ENCODE measurements at places on chromosomes 1 and 21. TPM values are rescaled to one million over a fixed set of nuclear protein-coding genes. Genes with fewer than 3 reads are reported as not detected.

Gene FAM167B
- 0.64 TPM for total RNA-seq

Gene DYRK3
- 8.7 TPM for total RNA-seq

Gene MYOG
- not detected for total RNA-seq

Gene AGMAT
- 0.53 TPM for total RNA-seq

Gene NID1
- total RNA-seq: 76.8 TPM

Gene ARHGAP30
- total RNA-seq: 0.25 TPM

- no peak for DNase-seq
These were observed 43.6 kb upstream of the PDE9A start for GRCh38 chr21:42609811-42610210.

- no peak for DNase-seq
These were observed 571.2 kb upstream of the USP24 start for GRCh38 chr1:55786396-55786795.

DNA sequence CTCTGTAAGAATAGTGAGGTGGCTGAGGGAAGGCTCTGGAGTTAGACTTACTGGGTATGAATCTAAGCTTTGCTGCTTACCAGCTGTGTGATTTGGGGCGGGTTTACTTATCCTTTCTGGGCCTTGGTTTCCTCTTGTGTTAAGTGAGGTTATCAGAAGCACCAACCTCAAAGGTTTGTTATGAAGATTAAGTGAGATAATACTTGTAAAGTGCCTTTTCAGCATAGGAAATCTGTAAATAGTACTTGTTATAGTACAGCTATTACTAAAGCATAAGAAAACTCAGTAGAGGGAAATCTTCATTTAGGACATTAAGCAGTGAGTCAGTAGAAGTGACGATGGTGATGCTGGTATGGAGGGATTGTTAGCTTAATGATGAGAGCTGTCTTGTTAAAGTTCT lies 12.1 kb downstream of the HHAT start:
- no peak for DNase-seq

DNA sequence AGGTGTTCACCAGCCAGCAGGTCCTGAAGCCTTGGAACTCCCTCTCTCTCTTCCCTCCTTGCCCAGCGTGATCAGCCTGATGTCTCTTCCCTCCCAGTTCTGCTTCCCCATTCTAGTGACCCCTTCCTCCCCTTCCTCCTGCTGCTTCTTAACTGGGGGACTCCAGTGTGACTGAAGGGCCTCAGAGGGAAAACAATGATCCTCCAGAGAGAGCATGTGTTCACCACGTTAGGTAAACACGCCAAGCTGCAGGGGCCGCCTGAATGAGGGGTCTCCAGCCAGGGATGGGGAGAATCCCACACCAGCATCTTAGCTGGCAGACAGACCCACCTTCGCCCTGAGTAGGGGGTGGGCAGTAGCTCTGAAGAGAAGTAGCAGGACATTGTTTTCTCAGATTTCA lies 124.8 kb downstream of the TMEM53 start:
- DNase-seq: no peak

GRCh38 chr1:22806584-22806983 lies 95.9 kb downstream of the EPHB2 start:
- no peak for DNase-seq

DNA sequence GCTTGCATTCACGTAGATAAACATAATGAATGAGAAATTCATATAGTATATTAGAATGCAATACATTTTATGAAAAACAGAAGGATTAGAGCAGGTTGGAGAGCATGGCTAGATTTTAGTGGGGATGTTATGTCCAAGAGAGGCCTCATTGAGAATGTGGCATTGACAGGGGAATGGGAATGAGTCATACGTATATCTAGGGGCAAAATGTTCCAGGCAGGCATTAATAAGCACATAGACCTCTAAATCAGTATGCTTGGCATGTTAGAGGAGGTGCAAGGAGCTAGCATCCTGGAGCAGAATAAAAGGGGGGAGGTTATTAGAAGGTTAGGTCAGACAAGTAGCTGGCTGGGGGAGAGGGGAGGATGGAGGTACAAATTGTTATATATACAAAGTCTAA lies 93.0 kb downstream of the USH2A start:
- no peak for DNase-seq

DNA sequence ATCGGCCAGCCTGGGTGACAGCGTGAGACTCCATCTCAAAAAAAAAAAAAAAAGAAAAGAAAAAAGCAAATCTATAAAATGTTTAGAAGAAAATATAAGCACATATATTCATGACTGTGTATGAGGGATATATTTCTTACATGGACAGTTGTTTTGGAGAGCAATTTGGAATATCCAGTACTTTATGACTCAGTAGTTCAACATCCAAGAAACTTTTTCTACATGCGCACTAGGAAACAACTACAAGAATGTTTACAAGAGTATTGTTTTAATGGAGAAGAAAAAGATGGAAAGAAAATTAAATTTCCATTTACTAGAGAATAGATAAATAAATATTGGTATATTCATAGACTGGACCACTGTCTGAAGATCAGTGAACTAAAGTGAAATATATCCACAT lies 77.5 kb downstream of the MAST2 start:
- DNase-seq: peak; percentile 51

GRCh38 chr1:243287652-243288051 lies 31.8 kb downstream of the SDCCAG8 start:
- peak; percentile 96 for DNase-seq

DNA sequence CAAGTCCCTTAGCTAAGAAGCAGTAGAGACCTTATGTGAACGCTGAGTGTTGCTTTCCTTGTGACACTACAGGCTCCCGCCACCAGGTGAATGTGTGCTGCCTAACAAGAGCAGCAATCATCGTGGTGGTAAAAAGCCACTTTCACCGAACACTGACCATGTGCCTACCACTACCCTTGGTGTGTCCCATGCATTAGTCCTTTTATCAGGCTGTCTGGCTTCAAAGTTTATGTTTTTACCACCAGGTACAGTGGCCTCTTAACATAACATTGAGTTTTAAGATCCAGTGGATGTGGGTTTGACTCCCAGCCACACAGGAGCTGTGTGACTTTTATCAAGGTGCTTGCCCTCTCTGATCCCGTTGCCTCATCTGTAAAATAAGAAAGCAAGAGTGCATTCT lies 1.7 kb downstream of the C1QB start:
- no peak for DNase-seq

- no peak for DNase-seq
These were observed 3.4 kb downstream of the TNFRSF18 start for GRCh38 chr1:1202831-1203560.

- DNase-seq: no peak
These were observed 557.5 kb downstream of the PTPRU start for GRCh38 chr1:29793653-29794348.

- peak; percentile 60 for DNase-seq
These were observed 10.8 kb downstream of the GRHL3 start for GRCh38 chr1:24329797-24330543.

DNA sequence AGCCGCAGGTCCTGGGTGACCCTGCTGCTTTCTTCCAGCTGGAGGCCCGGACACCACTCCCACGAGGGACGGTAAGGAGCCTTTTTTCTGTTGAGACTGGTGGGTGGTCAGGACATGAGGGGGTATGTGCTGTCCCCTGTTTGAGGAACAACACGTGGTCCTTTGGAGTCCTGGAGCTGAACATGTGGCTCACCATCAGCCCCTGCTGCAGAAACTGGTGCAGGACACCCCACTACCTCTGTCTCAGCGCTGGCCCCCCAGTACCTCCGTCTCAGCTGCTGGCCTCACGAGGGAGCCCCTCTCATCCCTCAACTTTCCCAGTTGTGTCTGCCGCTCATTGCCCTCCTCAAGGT lies 34.7 kb downstream of the SLC19A1 start:
- DNase-seq: no peak

DNA sequence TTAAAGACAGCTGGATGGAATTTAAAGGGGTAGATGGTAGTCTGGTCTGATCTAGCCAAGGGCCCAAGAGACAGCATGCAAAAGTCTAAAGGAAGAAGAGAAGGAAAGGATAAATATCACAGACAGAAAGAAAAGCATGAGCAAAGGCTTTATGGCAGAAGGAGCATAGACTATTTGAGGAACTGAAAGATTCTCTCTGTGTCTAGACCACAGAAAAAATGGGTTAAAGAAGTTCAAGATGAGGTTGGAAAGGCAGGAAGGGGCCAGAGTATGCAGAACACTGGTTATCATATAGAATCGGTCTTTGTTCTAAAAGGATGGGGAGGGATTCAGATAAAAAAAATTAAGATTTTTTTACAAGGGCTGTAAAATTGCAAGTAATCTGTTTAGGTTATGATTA lies 136.8 kb upstream of the SGIP1 start:
- DNase-seq: no peak
